ENCODE measurements at places on chromosomes 12 and 14.

DNA sequence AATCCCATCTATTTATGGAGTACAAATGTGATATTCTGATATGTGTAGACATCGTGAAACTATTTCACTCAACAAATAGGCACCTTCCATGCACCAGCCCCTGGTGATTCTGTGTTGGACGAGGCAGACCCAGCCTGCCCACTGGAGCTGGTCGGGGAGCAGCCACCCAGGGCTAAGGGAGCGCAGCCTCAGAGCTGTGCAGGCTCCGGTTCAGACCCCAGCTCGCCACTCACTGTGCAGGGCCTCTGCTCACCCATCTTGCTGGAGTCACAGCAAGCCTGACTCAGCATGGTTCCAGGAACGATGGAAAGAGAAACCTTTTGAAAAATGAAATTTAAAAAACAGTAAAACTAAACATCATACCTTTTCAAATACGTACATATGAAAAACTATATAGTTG, 52.3 kb upstream of the BCL11B start:
- no peak for DNase-seq

GRCh38 chr14:94357166-94357565, 31.2 kb downstream of the SERPINA1 start:
- DNase-seq, result no peak

GRCh38 chr12:123659996-123660727, 10.8 kb upstream of the TCTN2 start:
- DNase-seq, result no peak

GRCh38 chr14:78785265-78785664, 615.1 kb downstream of the NRXN3 start:
- DNase-seq, result no peak

- no peak for DNase-seq
These were observed 21.8 kb upstream of the PLEKHA5 start for GRCh38 chr12:19107750-19108149.

GRCh38 chr14:96126783-96127271, 77.8 kb upstream of the BDKRB2 start:
- no peak for DNase-seq

GRCh38 chr12:123344086-123344485, 20.6 kb downstream of the SBNO1 start:
- DNase-seq, result no peak

All from NCI-H1417 treated with DMSO at 0.1 percent for 48 hours (cell line).